DND-41 (cell line): ENCODE measurements at places on chromosomes 2 and 18.

GRCh38 chr18:31401156-31402025 lies 24.8 kb downstream of the DSG4 start:
- no peak overlapping the region for H3K27ac ChIP-seq
- no peaks in the 10 kb centered on the region for H3K4me1 ChIP-seq
- H3K4me3 ChIP-seq, result no peak overlapping the region

- no peak for DNase-seq
- H3K36me3 ChIP-seq, result no peaks in the 10 kb centered on the region
- no peak overlapping the region for H3K27ac ChIP-seq
- no peaks in the 10 kb centered on the region for H3K27me3 ChIP-seq
- no peak overlapping the region for H3K4me3 ChIP-seq
- H3K4me1 ChIP-seq, result no peaks in the 10 kb centered on the region
Measured at GRCh38 chr18:8424917-8425725, 184.1 kb upstream of the RAB12 start.

DNA sequence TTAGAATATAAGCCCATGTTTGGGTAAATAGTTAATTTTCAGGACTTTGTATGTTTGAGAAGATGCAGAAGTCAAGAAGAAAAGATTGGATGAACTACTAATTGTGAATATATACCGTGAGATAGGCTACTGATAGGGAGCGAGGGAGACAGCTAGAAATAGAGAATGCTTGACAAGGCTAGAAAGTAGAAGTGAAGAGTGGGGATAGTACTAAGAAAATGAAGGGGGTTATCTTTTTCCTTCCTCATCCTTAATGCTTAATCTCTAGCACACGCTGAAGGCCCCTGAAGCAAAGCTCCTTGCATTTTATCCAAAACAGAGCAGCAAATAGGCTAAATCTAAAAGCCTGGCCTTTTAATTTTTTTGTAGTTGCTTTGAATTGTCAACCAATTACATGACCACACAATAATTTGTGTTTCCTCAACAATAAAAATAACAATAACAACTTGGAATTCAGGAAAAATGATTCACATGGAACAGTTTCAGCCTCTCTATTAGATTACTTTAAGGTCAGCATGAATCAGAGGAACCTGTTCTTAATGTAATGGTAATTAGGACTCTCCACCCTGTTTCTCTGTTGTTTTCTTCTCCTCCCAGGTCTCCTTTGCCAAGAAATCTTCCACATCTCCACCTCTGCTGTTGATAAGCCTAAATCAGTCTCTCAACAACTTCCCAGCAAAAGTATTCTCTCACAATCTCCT lies 1071.3 kb upstream of the ZEB2 start:
- no peaks in the 10 kb centered on the region for H3K4me1 ChIP-seq
- no peak overlapping the region for H3K27ac ChIP-seq
- no peak for DNase-seq
- no peaks in the 10 kb centered on the region for H3K36me3 ChIP-seq

DNA sequence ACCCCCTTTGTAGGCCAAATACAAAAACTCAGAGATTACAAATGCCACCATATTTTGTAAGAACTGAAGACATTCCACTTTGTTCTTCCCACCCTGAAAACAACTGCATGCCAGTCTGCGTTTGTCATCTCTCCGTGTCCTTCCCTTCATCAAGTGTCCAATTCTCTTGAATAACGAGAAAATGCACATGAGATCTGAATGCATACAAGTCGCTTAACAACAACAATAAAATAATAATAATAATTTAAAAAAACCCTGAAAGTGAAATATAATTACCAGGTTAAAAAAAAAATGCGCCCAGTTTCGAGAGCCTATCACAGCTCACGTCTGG lies 2.0 kb upstream of the SETBP1 start:
- no peaks in the 10 kb centered on the region for H3K36me3 ChIP-seq
- no peak for DNase-seq
- H3K27ac ChIP-seq, result no peak overlapping the region
- H3K4me1 ChIP-seq, result peaks cover 32% of the 10 kb centered on the region
- H3K4me3 ChIP-seq, result peak overlapping the region; percentile 66; the same call in 1 of the 2 replicates
- H3K27me3 ChIP-seq, result peaks cover 33% of the 10 kb centered on the region

DNA sequence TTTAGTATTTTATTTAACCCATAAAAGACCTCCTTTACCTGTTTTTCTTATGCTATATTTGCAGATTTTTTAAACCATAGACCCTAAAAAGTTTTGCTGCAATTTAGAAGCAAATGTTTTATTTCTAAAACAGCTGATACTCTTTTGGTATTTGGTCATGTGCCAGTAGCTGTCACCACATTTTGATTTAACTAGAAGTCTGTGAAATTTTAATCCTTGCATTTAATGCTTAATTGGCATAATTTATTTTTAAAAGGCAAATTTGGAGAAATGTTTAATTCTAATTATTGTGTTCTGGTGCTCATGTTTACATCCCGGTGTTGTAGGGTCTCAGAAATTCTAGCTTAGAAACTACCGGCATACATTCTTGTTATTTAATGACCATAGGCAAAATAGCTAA lies 111.8 kb downstream of the TTC27 start:
- H3K27ac ChIP-seq, result no peak overlapping the region
- no peaks in the 10 kb centered on the region for H3K27me3 ChIP-seq
- no peak overlapping the region for H3K4me3 ChIP-seq
- H3K4me1 ChIP-seq, result no peaks in the 10 kb centered on the region
- no peak for DNase-seq

- H3K36me3 ChIP-seq, result peaks cover 46% of the 10 kb centered on the region
- H3K27me3 ChIP-seq, result no peaks in the 10 kb centered on the region
- peaks cover 36% of the 10 kb centered on the region for H3K4me1 ChIP-seq
- DNase-seq, result peak; percentile 92
- peak overlapping the region; percentile 90 for H3K4me3 ChIP-seq
- H3K27ac ChIP-seq, result peak overlapping the region; percentile 84
Measured at GRCh38 chr2:208254118-208254870, 577 bp downstream of the IDH1 start.

- H3K27ac ChIP-seq, result no peak overlapping the region
- no peak overlapping the region for H3K4me3 ChIP-seq
- no peaks in the 10 kb centered on the region for H3K4me1 ChIP-seq
- no peaks in the 10 kb centered on the region for H3K27me3 ChIP-seq
- DNase-seq, result no peak
- no peaks in the 10 kb centered on the region for H3K36me3 ChIP-seq
Measured at GRCh38 chr2:99238599-99238998, 16.9 kb downstream of the LYG2 start.

DNA sequence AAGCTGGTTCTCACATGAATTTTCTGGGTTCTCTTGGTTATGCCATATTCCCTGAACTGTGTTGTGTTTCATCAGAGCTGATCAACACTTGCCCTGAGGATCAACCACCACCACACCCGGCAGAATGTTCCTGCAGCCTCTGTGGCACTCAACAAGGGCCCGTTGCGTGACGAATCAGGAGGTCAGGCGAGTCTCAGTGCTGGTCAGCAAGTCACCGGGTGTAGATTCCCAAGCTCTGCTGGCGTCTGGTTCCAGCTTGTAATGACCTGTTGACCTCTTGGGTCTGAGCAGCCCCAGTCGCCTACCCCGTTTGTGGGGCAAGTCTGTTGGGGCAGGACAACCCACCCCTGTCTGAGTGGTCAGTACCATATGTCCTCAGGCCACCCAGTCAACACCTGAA lies 46.0 kb downstream of the ADCY3 start:
- H3K4me1 ChIP-seq, result no peaks in the 10 kb centered on the region
- peaks cover 40% of the 10 kb centered on the region for H3K36me3 ChIP-seq
- no peak overlapping the region for H3K4me3 ChIP-seq

DNA sequence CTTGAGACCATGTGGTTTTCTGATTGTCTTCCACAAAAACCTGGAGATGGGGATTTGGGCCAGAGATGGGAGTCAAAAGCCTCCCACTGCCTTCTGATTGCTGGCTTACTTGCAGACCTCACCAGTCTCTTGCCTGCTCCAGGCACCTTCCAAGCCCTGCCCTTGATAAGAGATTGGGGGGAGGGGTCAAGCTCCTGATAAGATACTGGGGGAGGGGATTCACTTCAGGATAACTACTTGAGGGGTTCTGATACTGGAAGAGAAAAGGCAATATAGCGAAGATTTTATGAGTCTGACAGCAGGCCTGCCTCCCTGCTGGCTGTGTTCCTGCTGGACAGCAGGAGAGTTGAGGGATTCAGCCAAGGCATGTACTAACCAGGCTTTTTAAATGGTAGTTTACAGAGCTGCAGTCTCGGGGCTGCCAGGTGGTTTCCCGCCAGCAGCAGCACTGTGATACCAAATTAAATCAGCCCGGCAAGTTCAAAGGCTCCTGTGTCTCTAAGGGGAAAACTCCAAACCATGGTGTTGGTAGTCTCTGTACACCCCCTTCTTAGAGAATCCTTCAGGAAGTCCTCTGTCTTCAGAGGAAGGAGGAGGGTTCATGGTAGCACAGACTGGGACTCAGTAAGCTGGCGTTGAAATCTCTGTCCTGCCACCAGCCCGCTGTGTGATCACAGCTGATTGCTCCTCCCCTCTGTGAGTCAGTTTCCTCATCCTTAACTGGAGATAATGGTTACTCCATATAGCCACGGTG lies 58.3 kb downstream of the FBXO36 start:
- H3K4me3 ChIP-seq, result no peak overlapping the region
- H3K27me3 ChIP-seq, result no peaks in the 10 kb centered on the region
- H3K27ac ChIP-seq, result no peak overlapping the region
- DNase-seq, result no peak
- H3K4me1 ChIP-seq, result no peaks in the 10 kb centered on the region
- H3K36me3 ChIP-seq, result no peaks in the 10 kb centered on the region

GRCh38 chr2:59974051-59974766 lies 579.2 kb downstream of the BCL11A start:
- no peak for DNase-seq
- no peaks in the 10 kb centered on the region for H3K27me3 ChIP-seq
- H3K36me3 ChIP-seq, result no peaks in the 10 kb centered on the region
- peaks cover 24% of the 10 kb centered on the region for H3K4me1 ChIP-seq
- H3K27ac ChIP-seq, result peak overlapping the region; percentile 3

GRCh38 chr2:88053296-88053695 lies 2.3 kb downstream of the KRCC1 start:
- no peak for DNase-seq
- H3K4me3 ChIP-seq, result no peak overlapping the region
- H3K27me3 ChIP-seq, result no peaks in the 10 kb centered on the region
- peaks cover 11% of the 10 kb centered on the region for H3K36me3 ChIP-seq

DNA sequence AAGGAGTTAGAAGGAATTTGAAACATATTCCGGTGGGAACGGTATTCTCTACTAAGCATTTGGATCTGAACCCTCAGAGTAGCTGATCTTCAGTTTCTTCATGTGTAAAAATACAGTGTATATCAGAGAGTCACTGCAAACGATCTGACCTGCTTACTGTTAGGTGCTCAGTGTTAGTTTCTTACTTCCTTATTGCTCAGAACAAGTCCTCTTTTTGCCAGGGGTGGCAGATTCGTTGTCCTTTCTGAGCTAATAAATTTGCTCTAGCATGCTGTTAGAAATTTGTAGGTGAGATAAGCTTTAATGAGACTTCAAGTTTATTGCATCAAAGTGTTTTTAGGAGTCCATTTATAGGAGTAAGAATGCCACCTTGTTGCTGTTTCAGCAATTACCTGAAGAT lies 15.8 kb downstream of the PLEKHA3 start:
- no peaks in the 10 kb centered on the region for H3K27me3 ChIP-seq
- H3K4me1 ChIP-seq, result no peaks in the 10 kb centered on the region
- peaks cover 85% of the 10 kb centered on the region for H3K36me3 ChIP-seq
- no peak for DNase-seq

DNA sequence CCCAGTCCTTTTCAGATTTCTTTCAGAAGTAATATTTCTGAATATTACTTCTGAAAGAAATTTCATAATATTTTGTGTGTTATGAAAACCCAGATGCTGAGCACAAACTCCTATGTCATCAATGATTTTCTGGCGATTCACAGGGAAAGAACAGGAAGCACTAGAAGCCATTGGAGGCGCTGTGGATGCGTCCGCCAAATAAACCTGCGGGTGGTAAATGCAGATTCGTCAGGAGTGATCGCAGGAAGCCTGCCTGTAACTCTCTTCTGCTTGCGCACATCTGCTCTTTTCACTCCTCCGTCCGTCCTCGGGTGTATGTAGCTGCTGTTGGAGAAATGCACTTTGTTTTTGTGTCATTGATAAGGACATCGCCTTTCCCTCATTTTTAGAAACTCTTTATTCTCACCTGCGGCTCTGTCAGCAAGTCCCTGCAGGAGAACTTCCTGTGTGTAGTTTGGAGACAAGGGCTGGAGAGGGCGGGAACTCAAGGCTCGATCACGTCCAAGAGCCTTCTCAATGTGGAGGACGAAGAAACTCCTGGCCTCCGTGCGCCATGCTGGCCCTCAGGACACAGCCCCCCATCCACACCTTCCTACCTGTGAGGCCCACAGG lies 483.8 kb downstream of the GALR1 start:
- DNase-seq, result no peak
- H3K27ac ChIP-seq, result no peak overlapping the region
- H3K4me3 ChIP-seq, result no peak overlapping the region
- H3K4me1 ChIP-seq, result peaks cover 7% of the 10 kb centered on the region
- no peaks in the 10 kb centered on the region for H3K36me3 ChIP-seq

- peak overlapping the region; percentile 82 for H3K27ac ChIP-seq
- H3K36me3 ChIP-seq, result no peaks in the 10 kb centered on the region
- DNase-seq, result no peak
- no peak overlapping the region for H3K4me3 ChIP-seq
Measured at GRCh38 chr2:134231965-134232340, 21.9 kb upstream of the MGAT5 start.

DNA sequence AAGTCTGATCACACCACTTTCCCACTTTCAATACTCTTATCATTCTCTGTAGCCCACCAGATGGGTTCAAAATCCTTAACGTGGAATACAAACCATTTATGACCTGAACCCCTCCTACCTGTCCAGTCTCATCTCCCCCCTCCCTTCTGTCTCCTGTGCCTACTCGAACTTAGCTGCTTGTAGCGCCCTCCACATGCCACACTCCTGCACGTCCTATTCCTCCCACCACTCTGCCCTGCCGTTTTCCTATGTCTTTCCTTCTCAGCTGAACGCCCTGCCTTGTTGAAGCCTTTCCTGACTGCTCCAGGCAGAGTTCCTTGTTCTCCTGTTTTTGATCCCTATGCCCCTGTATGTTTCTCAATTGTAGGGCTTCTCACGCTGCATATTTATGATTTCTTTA lies 390.1 kb downstream of the HRH4 start:
- H3K36me3 ChIP-seq, result no peaks in the 10 kb centered on the region
- no peaks in the 10 kb centered on the region for H3K27me3 ChIP-seq
- no peaks in the 10 kb centered on the region for H3K4me1 ChIP-seq
